Tibial nerve (tissue), 4 donors: ENCODE measurements at places on chromosomes 4 and X.

- no peak for DNase-seq
Observed at GRCh38 chrX:148593146-148593545, 92.7 kb downstream of the AFF2 start.

DNA sequence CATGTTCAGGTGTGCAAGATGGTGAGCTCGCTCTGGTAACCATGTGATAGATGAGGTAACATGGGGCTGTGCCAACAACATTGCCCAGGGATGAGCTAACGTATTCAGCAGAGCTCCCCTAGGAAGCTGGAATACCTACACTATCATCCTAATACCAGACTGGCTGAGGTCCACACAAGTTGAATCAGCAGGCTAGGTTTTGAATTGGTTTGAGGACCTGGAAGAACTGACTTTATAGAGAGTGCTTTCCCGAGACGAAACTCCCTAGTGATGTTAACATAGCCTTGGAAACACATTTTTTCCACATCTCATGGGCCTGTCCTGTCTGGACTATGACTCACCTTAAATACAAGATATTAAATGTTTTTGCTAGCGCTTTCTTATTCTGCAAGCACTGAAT lies 56.7 kb downstream of the IGFBP7 start:
- no peak for DNase-seq

GRCh38 chrX:27254656-27255055 lies 208.5 kb downstream of the PPP4R3C start:
- no peak for DNase-seq

GRCh38 chrX:132173647-132174046 lies 45.6 kb downstream of the RAP2C start:
- no peak for DNase-seq

DNA sequence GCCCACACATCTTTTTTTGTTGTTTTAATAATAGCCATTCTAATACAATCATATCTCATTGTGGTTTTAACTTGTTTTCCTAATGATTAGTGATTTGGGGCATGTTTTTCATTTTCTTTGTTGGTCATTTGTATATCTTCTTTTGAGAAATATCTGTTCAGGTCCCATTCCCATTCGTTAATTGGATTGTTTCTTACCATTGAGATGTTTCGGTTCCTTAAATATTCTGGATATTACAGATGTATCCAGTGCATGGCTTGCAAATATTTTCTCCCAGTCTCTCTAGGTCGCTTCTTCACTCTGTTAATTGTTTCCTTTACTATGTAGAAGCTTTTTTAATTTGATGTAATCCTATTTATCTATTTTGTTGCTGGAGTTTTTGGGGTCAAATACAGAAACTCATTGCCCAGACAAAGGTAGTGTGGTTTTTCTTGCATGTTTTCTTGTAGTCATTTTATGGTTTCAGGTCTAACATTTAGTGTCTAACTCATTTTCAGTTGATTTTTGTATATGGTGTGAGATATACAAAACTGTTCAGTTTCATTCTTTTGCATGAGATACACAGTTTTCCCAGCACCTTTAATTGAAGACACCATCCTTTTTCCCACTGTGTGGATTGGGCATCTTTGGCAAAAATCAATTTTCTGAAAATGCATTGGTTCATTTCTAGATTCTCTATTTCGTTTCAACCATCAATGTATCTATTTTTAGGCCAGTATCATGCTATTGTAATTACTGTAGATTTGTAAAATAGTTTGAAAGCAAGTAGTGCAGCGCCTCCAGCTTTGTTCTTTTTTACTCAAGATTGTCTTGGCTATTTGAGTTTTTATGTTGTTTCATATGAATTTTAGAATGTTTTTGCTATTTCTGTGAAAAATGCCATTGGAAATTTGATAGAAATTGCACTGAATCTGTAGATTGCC lies 195.9 kb downstream of the SCFD2 start:
- DNase-seq, result no peak

- DNase-seq, result no peak
Observed at GRCh38 chr4:53905941-53906377, 158.4 kb downstream of the CHIC2 start.

- DNase-seq, result no peak
Observed at GRCh38 chrX:45766981-45767501, 566.4 kb upstream of the DIPK2B start.

GRCh38 chr4:137961051-137961438 lies 281.1 kb downstream of the SLC7A11 start:
- no peak for DNase-seq

DNA sequence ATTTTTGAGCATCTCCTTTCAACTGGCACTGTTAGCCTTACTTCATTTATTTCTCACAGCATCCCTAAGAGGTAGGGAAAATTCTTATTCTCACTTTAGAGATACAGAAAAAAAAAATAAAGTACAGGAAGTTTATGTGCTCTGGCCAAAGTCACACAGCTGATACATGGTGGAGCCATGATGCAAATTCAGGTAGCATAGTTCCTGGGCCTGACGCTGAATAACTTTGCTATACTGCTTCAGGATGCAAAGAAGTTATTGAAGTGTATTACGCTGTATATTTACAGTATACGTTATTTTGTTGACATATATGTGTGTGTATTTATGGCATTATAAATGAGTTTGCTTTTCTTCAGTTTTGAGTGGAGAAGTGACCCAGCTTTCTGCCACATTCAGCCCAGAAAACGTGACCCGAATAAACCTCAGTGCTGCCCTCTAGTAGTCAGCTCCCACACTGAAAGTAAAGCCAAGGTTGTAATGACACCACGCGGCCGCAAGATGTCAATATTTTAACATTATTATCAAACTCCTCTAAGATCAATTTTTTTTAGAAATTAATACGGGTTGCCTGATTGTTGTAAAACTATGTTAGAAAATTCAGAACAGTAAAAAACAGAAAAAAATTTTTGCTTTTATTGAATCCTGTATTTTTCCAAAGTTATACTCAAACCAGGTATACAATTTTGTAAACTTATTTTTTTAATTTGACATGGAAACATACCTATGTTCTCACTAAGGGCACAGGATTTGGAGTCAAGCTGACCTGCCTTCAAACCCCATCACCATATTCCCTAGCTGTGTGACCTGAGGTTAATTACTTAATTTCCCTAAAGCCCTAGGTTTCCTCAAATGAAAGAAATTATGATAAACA lies 3.8 kb upstream of the GUCY2F start:
- DNase-seq, result peak; percentile 78

DNA sequence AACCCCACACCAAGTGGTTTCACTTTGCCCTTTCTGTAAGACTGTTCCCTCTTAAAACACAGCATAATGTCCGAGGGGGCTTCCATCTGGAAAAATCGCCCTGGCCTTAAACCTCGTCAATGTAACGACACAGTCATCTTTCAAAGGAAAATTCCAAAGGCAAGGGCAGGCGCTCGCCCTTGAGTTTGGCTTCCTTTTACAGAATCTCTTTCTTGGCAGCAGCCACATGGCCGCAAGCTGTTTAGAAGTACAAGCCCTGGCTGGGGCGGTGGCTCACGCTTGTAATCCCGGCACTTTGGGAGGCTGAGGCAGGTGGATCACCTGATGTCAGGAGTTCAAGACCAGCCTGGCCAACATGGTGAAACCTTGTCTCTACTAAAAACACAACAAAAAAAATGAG lies 27.1 kb upstream of the GRPEL1 start:
- DNase-seq, result no peak

- no peak for DNase-seq
Observed at GRCh38 chr4:177281351-177281909, 28.2 kb upstream of the NEIL3 start.

DNA sequence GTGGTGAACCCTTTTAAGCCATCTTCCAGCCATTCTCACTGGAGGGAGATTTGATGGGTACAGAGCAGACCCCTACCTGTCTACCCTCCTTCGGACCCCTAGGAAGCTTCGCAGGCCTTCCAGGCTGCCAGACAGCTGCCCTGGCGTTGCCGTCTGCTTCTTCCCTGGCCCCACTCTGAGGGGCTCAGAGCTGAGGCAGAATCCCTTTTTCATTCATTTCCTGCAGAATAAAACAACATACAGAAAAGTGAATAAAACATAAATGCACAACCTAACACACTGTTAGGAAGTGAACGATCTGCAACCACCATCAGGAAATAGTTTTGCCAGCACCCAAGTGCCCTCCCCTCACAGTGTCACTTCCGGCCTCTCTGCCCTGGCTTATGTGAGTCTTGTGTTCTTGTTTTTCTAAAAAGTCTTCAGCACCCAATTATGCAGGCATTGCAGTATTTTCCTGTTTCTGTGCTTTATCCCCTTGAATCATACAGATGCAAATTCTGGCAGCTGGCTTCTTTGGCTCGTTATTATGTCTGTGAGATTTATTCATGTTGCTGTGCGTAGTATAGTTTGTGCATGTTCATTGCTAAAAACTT lies 5.6 kb upstream of the ADD1 start:
- DNase-seq, result peak; percentile 32

DNA sequence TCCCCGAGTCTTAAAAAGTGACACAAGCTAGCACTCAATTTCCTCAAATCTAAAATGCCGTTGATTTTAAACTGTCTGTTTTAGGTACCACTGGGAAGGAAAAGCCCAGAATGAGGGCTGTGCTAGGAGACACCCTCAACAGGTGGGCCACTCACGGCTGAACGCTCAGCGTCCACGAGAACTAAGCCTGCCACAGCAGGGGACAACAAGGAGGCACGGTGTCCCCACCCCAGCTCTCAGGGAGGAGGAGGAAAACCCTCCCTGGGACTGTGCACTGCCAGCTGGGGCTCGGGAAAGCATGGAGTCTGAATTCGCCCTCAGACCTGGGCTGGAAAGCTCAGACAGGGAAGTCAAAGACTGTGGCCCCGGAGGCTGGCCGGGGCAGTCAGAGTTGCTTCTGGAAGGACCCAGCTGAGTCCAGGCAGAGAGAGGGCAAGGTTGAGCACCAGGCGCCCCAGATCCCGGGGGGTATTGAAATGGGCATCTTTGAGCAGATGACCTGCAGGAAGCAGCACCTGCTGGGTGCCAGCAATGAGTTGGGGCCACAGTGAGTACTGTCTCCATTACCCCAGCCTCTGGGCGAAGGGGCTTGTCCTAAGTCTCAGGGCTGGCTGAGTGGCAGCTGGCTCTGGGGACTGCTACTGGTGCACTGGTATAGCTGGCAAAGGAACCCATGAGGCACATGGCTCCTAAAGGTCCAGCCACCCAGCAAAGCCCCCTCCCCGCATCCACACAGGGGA lies 769 bp upstream of the CPZ start:
- no peak for DNase-seq

GRCh38 chr4:117814277-117815246 lies 219.7 kb upstream of the NDST3 start:
- DNase-seq, result no peak

DNA sequence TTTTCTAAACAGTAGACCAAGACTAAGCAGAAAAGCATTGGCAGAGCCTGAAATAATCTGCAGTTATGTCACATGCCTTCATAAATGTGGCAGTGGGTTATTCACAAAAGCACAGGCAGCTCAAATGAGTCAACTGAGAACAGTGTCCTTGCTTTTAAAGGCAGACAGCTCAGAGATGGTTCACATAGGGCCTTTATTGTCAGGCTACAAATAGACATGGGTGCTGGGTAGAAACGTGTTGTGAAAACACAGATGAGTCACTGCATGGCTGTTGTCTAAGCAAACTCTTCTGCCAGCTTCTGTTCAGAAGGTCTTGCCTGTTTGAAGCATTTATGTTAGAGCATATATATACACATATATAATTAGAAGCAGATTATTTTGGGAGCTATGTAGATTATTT lies 118.0 kb downstream of the SLC4A4 start:
- no peak for DNase-seq

DNA sequence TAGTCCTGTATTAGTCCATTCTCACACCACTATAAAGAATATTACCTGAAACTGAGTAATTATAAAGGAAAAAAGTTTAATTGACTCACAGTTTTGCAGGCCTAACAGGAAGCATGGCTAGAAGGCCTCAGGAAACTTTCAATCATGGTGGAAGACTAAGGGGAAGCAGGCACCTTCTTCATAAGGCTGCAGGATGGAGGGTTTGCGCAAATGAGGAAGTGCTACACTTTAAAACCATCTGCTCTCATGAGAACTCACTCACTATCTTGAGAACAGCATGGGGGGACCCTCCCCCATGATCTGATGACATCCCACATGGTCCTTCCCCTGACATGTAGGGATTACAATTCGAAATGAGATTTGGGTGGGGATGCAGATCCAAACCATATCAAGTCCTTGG lies 12.1 kb upstream of the MAGEA11 start:
- no peak for DNase-seq
